ENCODE measurements at places on chromosomes 11 and 22.
A peak's percentile ranks its signal among the peaks of the same experiment; 100 is the strongest.

DNA sequence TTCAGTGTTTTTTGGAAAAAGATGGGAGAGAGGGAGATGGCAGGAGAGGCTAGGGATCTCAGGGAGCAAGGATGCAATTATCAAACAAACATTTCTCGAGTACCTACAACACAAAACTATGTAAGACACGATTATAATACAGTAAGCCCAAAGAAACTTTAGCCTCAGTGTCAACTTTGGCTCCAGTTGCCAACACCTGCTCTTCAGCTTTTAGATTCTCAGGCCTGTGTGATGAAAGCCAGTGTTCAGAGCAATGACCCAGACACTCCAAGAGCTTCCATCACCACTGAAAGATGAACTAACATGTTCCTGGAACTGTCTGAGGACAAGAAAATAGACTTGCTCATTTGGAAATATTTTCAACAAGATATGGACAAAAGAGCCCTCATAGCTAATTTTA is 31.4 kb upstream of the CEP295 start:
- no peak for DNase-seq

DNA sequence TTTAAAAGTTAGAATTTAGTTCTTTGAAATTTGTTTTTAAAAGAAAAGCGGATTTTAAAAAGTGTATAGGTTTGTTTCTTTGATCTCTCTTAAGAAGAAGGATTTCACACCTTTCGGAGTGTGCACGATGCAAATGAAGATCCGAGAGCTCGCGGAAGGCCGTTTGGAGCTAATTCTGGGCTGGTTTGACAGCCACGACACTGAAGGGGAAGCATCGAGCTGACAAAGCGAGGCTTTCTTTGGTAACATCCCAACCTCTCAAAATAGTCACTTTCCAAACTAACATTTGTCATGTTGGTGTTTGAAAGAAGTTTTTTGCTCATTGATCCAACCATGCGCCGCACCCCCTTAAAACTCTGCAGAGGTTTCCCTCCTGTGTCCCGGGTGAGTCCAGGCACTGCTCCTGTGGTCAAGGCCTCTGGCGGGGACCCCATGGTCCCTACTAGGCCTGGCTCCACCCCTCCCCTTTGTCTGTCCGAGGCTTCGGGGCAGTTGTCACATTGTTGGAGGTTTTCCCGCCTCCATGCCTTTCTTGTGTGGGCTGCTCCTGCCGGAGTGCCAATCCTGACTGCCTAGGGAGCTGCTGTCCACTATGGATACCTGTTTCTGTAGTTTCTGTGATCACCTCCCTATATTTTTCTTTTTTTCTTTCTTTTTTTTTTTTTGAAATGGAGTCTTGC is 39.7 kb downstream of the MPPED1 start:
- no peak for DNase-seq

- no peak for DNase-seq
Observed at GRCh38 chr11:124640666-124641065, 18.0 kb downstream of the TBRG1 start.

DNA sequence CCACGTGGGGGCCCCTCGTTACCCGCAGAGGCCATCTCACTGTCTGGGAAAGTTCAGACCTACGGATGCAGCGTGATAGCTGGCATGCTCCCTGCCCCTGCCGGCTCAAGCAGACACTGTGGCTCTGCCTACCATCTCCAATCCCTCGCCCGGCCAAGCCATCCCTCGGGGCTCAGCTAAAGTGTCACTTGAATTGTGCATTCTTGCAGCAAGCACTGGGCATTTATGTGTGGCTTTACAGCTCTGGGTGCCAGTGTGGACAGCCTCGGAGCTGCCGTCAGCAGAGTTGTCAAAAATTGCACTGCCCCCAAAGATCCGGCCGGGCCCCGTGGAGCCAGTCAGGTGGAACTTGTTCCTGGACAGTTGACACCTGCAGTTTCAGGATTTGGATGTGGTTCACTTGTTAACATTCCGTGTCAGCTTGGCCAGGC is 75.0 kb upstream of the FGF3 start:
- DNase-seq, result no peak

DNA sequence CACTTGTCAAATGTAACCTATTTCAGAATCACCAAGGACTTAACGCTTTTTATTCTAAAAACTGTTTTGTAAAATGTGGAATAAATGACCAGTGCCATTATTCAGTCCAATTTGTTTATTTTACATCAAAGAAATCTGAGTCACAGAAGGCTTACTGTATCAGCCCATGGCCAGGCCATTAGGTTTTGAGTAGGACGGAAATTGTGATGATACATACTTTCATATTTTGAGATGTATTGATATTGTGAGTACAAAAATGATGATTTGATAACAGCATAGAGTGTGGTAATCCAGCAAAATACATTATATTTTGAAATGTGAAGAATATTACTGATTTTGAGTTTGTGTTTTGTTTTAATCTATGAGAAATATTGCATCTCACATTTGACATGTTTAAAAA is 81.1 kb downstream of the PIWIL3 start:
- DNase-seq, result no peak

DNA sequence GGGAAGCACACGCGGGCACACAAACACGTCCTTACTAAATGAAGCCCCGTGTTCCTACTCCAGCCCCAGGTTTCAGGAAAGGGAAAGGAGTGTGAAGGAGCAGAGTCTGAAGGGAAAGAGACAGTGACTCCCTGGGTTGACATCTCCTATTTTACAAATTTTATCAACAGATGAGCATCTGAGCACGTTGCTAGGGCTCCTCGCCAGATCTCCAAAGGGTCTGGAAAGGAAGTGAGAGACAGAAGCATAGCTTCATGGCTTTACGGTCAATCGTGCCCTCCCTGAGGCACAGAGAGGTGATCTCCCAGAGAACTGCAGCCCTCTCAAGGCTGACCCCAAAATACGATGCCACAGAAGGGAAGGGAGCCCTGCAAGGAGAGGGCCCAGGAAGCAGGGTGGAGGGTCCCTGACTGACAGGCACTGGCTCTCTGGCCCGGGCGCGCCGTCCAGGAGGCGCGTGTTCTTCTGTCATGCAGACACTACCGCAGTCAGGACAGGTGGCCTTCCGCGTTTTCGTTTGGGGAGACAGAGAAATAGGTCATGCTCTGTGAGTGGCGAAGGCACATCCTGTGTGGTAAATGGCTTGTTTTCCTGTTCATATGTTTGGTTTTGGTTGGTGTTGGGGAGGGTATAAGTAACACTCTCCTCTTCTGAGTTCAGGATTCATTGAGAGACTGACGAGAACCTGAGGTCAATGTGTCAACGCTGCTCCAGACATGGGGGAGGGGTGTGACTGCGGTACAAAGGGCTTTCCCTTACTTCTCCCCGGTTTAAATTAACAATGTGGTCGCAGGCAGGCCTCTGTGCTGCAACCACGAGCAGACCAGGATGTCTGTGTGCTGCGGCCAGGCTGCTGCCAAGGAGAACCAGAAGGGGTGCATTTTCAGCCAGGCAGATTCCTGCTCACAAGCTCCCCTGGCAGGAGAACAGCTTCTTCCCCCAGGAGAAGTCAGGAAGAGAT is 813.3 kb downstream of the OPCML start:
- DNase-seq, result no peak

GRCh38 chr22:46129390-46130041 is 20.8 kb upstream of the PPARA start:
- DNase-seq, result no peak

GRCh38 chr11:9691865-9692264 is 28.0 kb downstream of the SWAP70 start:
- DNase-seq, result peak; percentile 47

DNA sequence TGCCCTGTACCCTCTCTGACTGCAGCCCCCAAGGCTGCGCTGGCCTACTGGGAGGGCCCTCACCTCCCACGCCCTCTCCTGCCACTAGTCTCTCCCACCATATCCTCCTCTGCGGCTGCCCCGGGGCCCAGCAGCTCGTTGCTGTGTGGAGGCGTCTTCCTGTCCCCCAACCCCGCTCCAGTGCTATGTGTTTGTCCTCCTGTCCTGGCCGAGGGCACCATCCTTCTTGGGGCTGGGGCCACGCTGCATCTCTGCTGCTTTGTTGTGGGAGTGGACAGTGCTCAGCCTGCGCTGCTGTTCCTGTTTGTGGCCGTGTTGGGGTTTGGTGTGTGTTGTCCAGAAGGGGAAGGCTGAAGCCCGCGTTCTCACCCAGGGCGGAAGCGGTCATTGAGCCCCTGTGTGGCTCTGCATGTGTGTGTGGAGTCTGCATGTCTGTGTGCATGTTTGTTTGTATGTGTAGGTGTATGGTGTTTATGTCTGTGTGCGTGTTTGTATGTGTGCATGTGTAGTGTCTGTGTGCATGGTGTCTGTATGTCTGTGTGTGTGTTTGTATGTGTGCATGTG is 15.7 kb downstream of the TPCN2 start:
- DNase-seq, result no peak

- no peak for DNase-seq
Observed at GRCh38 chr11:77215106-77215505, 86.4 kb downstream of the GDPD4 start.

GRCh38 chr11:64627371-64627770 is 36.4 kb downstream of the SLC22A12 start:
- no peak for DNase-seq

DNA sequence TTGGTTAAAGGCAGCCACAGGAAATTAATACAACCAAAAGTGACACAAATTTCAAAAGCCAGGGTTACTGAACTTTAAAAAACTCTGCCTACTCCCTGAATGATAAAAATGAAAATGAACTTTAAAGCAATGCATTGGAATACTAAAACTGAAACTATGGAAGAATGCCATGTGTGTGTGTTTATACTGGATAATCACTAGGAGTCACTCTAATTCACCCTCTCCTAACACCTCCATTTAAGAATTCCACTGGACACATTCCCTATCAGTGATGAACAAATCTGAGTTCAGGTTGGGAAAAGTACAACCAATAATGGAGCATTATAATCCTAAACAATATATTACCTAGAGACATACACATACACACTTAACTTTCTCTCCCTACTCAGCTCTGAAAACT is 27.5 kb upstream of the PLAAT3 start:
- no peak for DNase-seq

DNA sequence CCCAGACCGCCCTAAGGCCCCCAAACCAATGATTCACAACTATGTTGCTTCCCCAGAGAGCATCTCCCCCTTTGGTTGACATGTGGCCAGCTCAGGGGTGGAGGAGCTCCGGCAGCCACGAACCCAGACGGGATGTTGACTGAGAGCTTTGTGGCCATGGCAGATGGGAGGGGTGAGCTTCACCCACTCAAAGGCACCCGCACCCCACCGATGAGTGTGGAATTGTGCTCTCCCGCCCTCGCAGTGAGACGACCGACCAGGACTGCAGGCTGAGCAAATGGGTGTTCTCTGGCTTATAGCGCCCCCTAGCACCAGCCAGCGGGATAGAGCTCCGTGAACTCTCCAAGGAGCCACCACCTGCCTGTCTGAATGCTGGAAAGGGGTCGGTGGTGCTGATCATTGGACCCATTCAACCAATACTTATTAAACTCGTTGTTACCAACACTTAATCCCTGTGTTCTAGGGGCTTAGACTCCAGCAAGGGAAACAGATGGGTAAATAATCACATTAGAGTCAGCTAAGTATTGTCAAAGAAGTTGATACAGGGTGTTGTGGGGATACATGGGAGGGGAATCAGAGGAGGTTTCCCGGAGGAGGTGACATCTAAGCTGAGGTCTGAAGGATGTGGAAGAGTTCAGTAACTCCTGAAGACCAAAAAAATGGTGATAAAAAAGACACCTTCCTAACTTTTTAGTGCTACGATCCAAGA is 4.5 kb upstream of the TIMP3 start:
- DNase-seq, result peak; percentile 42

- peak; percentile 67 for DNase-seq
Observed at GRCh38 chr11:87290304-87290922, 252.7 kb downstream of the TMEM135 start.

DNA sequence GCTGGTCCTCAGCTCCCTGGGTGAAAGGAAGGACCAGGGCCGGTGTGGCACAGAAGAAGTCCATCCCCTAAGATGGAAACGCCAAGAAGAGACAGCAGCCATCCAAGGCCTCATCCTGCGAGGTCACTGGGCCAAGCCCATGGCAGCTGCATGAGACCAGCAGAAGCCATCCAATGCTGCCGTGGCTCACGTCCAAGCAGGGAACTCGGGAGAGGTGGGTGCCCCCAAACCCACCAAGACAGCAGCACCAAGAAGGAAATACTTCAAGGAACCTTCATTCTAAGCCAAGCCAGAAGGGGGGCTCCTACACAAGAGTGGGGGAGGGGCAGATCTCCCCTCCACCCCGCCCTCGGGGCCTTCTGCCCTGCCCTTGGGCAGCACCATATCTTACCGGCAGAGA is 49.6 kb downstream of the IGSF9B start:
- no peak for DNase-seq

DNA sequence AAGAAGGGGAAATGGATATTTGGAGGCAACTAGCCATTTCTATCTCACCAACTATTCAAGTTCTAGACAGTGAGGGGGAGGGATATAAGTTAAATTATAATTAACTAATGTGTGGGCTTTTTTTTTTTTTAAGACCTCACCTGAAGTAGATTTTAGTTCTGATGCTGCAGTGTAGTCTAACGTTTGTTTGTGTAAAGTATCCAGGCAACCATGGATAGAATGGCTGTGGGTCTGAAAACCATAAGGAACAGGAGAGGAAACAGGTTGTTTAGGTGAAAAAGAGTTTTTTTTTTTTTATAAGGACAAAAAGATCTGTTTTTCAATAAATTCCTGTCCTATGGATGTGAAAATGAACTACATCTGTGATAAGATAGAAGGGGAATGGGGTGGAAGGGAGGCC is 262.4 kb upstream of the PLET1 start:
- no peak for DNase-seq

GRCh38 chr22:32200752-32201151 is 4.1 kb downstream of the RFPL2 start:
- DNase-seq, result no peak

DNA sequence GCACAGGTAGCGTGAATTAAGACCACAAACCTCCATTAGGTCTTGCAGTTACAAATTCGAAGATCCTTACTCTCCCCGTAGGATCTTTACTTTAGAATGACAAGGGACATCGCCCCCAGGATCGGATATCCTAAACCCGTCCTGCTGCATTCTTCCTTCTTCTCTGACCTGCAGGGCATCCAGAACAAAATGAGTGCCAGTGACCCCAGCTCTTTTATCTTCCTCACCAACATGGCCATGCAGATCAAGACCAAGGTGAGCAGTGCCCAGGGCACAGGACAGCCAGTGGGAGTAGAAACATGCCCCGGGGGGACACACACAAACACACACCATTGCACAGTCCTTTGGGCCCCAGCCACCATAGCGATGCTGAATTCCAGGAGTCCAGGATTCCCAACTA is 42.6 kb upstream of the MPEG1 start:
- DNase-seq, result no peak

- no peak for DNase-seq
Observed at GRCh38 chr11:10581481-10582019, 13.1 kb upstream of the LYVE1 start.

GRCh38 chr11:58039589-58039988 is 8.8 kb downstream of the OR6Q1 start:
- no peak for DNase-seq

GRCh38 chr11:76694664-76695063 is 24.1 kb upstream of the LRRC32 start:
- DNase-seq, result no peak

GRCh38 chr11:118610773-118611432 is 3.5 kb downstream of the PHLDB1 start:
- peak; percentile 43 for DNase-seq

- DNase-seq, result peak; percentile 91
Observed at GRCh38 chr22:46084943-46085827, 65.1 kb upstream of the PPARA start.

- DNase-seq, result no peak
Observed at GRCh38 chr11:93192163-93192562, 5.6 kb downstream of the SLC36A4 start.

- DNase-seq, result no peak
Observed at GRCh38 chr22:31185056-31185455, 25.1 kb downstream of the RNF185 start.

- DNase-seq, result peak; percentile 31
Observed at GRCh38 chr11:97722065-97722464, 1298.7 kb upstream of the CNTN5 start.

GRCh38 chr22:27597703-27598444 is 203.7 kb downstream of the MN1 start:
- DNase-seq, result no peak
